KBM-7 (cell line): ENCODE measurements at places on chromosomes 12 and 14.

- DNase-seq: no peak
Measured at GRCh38 chr14:94009767-94010166, 12.7 kb downstream of the CCDC197 start.

DNA sequence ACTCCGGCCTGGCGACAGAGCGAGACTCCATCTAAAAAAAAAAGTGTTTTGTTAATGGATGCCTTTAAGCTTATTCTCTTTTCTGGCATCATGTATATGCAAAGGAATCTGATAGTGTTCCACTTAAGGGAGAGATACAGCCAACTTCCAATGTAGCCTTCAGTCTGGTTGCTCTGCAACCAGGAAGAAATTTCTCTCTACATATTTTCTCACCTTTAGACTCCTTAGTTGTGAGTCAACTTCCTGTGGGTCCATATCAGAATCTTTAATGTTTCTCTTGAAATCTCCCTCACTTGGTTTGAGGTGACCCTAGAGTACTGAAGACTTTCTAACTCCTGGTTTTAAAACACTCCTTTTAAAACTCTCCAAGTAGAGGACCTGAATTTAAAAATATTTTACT lies 340.4 kb downstream of the SLC6A15 start:
- DNase-seq: no peak

- DNase-seq: no peak
Measured at GRCh38 chr14:80017795-80018194, 193.5 kb downstream of the DIO2 start.

GRCh38 chr14:55433880-55434804 lies 6.3 kb downstream of the TBPL2 start:
- no peak for DNase-seq

- no peak for DNase-seq
Measured at GRCh38 chr14:105256292-105256960, 8.1 kb downstream of the BTBD6 start.

- DNase-seq: peak; percentile 58
Measured at GRCh38 chr12:47686645-47687240, 19.1 kb downstream of the RPAP3 start.

GRCh38 chr14:99790201-99790977 lies 2.8 kb upstream of the EML1 start:
- no peak for DNase-seq

GRCh38 chr12:61524851-61525250 lies 735.4 kb upstream of the USP15 start:
- DNase-seq: no peak

DNA sequence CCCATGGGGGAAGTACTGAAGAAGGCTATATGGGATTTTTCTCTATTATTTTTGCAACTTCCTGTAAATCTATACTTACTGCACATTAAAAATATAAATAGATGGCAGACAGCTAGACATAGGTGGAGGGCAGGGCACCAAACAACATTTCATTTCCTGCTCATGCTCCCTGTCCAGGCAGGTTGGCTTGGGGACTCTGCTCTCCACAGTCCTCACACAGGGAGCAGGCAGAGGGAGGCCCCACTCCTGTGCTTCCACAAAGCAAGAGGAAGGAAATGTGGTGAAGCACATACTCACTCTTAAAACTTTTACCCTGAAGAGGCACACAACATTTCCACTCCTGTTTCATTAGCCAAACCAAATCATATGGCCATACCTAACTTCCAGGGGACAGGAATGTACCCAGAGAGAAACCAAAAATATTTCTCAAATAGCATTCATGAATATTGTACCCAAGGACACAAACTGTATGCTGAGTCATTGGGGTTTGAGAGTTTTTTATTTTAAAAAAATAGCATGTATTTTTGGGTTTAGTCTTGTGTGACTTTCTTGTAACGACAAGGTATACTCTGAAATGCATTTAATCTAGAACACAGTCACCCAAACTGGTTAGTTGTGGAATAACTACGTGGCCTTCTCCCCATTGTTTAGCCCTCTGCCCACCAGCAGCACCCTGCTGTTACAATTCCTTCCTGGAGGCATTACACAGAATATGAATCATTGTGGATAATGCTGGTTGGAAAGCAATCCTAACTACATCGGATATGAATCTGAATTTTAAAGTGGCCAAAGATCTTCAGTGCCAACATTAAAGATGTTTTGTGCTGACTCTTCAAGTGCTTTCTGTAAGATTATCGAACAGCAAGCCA lies 40.9 kb downstream of the RTN1 start:
- DNase-seq: no peak

DNA sequence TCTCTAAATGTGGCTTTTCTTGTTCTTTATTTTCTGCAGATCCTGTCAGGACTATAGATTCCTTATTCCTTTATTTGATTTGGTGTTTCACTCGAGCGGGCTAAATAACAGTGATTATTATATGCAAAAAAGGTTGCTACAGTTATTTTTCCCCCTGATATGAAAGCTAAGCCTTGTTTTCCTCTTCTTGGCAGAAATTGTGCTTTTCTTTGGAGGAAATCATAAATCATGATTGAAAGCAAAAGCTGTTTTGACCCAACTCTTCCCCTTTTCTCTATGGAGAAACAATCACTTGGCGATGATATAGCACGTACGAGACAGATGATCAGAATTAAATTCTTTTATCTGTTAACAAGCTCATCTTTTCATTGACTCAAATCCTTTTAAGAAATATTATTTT lies 31.4 kb downstream of the PPFIBP1 start:
- peak; percentile 57 for DNase-seq

DNA sequence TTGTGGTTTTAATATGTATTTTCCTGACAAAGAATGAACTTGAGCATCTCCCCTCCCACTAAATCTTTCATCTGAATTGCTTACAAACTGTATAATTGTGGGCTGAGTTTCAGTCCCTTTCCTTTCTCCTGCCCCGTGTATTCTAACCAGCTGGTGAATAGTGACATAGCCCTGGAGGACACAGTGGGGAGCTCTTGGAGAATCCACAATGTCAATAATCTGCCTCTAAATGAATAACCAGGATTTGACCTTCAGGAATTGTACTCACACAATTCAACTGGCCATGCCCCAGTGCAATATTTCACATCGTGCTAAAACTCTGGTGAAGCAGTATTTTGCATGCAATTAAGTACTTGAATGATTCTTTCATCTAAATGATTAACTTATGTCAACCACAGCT lies 177.2 kb downstream of the C12orf42 start:
- no peak for DNase-seq

DNA sequence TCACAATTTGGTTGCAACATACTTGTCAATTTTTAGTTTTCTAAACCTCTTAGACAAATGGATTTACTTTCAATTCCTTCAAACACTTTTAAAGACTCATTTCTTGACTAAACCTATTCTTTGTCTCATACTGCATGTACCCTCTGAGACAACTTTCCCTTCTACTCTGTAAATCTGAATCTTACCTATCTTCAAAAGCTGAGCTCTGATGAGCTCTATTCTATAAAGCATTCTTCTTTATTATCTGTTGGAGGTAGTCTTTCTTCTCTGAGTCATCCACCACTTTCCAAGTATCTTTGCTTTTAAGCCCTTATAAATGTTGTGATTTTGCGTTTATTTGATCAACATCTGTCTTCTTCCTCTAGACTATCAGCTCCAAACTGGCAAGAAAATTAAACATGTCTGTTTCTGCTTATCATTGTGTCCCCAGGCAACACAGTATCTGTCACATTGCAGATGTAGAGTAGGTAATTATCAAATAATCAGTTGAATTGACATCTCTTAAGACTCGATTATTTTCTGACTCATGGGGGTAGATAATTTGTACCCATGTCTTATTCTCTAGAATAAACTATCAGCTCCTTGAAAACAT lies 265.6 kb upstream of the FAR2 start:
- DNase-seq: no peak

DNA sequence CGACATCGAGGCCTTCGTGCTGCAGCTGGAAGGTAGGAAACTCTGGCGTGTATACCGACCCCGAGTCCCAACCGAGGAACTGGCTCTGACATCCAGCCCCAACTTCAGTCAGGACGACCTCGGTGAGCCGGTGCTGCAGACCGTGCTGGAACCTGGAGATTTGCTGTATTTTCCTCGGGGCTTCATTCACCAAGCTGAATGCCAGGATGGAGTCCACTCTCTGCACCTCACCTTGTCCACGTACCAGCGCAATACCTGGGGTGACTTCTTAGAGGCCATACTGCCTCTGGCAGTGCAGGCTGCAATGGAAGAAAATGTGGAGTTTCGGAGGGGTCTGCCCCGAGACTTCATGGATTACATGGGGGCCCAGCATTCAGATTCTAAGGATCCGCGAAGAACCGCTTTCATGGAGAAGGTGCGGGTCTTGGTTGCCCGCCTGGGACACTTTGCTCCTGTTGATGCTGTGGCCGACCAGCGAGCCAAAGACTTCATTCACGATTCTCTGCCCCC lies 1.4 kb downstream of the RIOX1 start:
- no peak for DNase-seq

GRCh38 chr12:41123871-41124270 lies 64.2 kb upstream of the PDZRN4 start:
- no peak for DNase-seq

- peak; percentile 66 for DNase-seq
Measured at GRCh38 chr14:76133103-76133502, 18.6 kb upstream of the GPATCH2L start.

DNA sequence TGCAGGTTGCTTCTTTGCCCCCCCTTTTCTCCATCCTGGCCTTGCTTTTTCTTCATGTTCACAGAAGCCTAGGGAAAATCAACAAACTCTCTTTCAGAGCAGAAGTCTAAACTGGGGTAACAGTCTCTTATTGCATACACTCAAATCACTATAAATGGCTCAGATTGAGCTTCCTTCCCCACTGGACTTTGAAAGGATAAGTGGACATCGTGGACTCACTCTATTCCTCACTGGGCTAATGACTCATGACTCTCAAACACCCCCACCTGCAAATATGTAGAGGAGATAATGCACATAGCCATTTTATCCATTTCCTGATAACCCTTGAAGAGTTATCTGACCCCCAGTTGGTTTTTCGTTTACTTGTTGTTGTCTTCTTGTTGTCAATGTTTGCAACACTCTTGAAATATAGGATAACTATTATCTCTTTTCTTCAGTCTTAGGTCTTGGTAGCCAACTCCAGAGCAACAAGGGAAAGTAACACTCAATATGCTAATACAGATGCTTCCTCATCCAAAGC lies 221.3 kb downstream of the PIK3C2G start:
- DNase-seq: no peak

DNA sequence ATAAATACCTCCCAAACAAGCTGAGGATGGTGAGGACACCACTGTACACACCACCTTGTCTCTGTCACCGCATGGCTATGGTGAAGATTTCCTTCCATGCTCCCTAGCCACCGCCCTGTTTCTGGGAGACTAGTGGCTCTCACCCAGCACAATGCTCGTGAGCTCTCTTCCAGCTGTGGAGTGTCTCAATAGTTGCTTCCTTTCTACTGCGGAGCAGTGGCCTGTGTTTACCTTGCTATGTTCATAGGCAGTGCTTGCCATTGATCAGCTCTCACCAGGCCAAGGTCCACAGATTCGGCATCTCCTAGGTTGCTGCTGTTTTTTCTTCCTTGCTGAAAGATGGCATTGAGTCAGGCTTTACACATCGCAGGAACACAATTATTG lies 313.6 kb upstream of the RTL1 start:
- no peak for DNase-seq

- no peak for DNase-seq
Measured at GRCh38 chr12:132825089-132825488, 3.6 kb downstream of the GOLGA3 start.

- no peak for DNase-seq
Measured at GRCh38 chr12:12800406-12801180, 12.6 kb upstream of the DDX47 start.

DNA sequence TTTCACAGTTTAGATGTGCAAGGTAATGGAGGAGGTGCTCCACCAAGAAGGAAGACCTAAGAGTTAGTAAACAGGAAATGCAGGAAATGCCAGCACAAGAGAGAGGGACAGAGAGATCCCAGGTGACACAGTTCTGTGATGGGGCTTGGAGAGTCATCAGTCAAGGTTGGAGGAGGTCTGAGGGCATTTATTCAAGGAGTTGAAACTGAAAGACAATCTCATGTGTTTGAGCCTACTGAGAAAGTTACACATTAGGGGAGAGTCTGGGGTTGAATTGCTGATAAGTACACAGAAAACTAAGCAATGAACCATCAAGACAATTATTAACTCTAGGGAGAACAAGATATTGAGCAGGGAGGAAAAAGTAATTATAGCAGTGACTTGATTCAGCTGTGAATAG lies 138.5 kb downstream of the ANO6 start:
- DNase-seq: no peak

DNA sequence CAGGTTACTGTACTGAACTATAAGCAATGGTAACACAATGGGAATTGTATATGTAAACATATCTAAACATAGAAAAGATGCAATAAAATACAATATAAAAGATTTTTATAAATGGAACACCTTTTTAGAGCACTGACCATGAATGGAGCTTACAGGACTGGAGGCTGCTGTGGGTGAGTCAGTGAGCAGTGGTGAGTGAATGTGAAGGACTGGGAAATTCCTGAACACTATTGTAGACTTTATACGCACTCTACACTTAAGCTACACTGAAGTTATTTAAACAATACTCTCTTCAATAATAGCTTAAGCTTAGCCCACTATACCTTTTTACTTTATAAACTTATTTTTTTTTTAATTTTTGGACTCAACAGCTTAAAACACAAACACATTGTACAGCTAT lies 313.5 kb downstream of the KCNC2 start:
- no peak for DNase-seq

DNA sequence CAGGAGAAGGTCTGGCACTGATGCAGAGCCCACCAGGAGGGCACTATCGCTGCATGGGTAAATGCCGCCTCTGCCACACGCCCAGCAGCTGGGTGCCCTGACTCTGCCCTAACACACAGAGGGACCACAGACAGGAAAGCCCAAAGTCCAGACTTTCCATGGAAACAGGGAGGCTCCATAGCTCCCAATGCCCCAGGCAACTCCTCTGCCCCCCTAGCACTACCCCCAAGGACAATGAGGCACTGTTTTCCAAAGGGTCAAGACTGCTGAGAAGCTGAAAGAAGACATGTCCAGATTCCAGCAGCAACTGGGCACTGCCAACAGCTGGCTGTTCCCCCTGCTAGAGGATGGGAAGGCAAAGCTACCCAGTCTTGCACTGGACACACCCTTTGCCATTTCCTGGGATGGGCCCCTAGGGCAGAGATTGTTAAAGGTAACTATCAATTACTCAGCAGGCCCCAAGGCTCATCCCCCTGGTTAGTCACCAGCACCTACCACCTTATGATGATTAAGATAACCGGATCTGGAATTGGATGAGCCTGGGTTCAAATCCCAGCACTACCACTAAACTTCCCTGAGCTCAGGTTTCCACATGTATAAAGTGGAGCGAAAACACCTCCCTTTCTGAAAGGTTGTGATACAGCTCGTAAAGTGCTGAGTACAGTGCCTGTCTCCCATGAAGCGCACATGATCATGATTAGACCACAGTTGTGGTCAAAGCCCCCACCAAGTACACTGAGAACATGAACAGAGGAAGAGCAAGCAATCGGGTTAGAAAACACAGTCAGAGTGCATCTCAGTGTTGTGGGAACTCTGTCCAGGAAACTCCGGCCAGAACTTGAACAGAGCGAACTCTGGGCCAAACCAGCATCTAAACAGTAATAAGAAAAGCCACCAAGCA lies 3.3 kb downstream of the PXN start:
- DNase-seq: peak; percentile 39

- DNase-seq: no peak
Measured at GRCh38 chr12:77777274-77777673, 53.4 kb upstream of the NAV3 start.
